Stimulated activated CD8-positive, alpha-beta memory T cell treated with anti-CD3 and anti-CD28 coated beads, Interleukin-7, amount 100 ng/mL, for 48 hours (primary cell): ENCODE measurements at places on chromosomes 4 and X.

DNA sequence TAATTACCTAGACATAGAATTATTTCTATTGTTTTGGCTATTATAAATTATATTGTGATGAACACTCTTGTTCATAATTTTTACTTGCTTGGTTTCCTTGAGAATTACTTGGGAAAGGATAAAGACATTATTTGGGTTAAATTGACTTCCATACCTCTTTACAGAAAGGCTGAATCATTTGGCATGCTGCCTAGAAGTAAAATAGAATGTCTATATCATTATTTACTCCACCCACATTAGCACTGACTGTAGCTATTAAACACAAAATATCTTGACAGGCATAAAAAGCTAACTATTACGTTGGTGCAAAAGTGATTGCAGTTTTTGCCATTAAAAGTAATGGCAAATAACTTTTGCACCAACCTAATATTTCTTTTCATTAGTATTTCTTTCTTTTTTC lies 29.7 kb upstream of the ADH6 start:
- DNase-seq: no peak

DNA sequence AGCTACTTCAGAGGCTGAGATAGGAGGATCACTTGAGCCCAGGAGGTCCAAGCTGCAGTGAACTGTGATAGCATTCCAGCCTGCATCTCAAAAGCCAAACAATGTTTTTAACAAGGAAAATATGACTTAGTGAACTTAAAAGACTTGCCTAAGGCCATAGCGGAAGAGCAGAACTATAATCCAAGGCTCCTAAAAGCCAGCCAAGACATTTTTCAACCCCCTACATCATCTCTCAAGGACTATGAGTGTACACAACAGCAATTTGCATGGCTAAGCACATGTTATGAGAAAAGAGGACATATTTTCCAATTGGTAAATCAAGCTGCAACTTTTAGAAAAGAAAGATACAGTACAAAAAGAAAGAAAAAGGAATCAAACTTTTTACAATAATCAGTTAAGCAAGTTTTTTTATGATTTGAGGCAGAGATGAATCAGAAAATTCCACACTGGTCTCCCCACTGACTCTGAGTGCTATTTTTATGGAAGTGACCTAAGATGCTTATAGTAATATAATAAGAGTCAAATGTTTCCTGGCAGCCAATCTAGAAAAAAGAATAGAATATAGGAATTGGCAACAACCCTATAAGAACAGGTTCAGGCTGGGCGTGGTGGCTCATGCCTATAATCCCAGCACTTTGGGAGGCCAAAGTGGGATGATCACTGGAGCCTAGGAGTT lies 9.8 kb upstream of the ACOT9 start:
- DNase-seq: no peak

DNA sequence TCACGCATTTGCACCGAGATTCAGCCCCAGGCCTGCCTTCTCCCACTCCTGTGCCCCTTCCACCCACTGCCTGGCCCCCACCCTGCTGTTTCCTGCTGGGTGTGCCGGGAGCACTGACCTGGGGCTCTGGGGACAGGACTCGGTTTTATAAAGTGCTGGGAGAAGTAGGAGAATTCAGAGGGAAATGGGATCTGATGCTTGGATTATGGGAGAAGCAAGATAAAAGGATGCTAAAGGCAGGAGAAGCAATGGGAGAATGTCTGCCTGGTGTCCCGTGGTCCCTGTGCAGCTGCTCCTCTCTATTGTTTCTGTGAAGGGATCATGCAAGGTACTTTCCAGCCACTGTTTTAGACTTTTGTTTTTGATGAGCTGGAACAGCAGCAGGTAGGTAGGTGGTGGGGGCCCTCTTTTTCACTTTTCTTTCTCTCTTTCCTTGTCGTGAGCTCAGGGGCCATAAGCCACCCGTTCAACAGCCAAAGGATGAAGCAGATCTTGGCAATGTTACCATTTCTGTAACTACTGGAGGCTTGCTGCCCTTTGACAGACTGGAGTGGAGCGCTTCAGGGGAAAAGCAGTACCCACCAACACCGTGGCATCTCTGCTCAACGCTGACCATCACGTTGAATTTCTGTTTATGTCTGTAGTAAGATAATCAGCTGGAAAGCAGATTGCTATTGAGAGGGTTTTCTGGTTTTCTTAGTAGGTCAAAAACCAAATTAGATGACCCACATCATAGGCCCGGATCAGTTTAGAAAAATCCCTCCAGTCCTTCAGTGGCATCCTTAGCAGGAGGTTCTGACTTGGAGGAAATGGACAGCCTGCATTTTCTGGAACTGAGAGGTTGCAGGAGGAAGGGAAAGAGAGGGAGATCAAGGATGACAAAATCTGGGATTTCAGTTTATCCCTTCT lies 63.8 kb upstream of the ENPP6 start:
- DNase-seq: no peak

- DNase-seq: no peak
Measured at GRCh38 chr4:84965553-84966381, 723 bp downstream of the WDFY3 start.

DNA sequence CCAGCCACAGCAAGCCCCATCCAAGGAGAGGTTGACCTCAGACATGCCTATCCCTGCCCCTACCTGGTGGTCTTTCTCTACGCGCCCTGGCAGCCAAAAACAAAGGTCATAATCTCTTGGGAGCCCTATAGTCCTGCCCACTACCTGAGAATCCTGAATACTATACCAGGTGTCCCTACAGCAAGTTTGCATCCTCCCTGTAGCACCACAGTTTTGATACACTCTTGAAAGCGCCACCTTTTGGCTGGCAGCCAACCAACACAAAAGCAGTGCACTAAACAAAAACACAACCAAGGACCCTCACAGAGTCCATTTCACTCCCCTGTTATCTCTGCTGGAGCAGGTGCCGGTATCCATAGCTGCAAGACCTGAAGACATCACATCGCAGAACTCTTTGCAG lies 523.8 kb upstream of the CPEB2 start:
- DNase-seq: no peak

- no peak for DNase-seq
Measured at GRCh38 chr4:33085709-33086108, 2365.5 kb downstream of the PCDH7 start.

- DNase-seq: no peak
Measured at GRCh38 chrX:136598631-136599030, 49.3 kb upstream of the CD40LG start.

- no peak for DNase-seq
Measured at GRCh38 chrX:2965965-2966364, 36.8 kb upstream of the ARSD start.

DNA sequence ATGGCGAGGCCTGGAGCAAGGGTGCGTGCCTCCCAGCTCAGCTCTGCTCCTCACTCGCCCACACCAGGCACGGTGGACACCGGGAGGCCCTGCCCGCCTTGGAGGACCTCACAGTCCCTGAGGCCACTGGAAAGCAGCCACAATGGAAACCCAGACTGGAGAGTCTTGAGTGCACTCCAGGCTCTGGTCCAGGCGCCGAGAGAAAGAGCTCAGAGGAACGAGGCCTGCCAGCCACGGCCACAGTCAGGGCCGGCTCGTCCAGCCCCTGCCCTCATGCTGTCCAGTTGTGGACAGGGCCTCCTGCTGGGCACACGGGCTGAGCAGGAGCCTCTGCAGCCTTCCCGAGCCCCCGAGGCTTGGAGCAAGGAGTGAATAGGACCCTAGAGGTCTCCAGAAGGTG lies 53.3 kb upstream of the GRPEL1 start:
- DNase-seq: no peak

DNA sequence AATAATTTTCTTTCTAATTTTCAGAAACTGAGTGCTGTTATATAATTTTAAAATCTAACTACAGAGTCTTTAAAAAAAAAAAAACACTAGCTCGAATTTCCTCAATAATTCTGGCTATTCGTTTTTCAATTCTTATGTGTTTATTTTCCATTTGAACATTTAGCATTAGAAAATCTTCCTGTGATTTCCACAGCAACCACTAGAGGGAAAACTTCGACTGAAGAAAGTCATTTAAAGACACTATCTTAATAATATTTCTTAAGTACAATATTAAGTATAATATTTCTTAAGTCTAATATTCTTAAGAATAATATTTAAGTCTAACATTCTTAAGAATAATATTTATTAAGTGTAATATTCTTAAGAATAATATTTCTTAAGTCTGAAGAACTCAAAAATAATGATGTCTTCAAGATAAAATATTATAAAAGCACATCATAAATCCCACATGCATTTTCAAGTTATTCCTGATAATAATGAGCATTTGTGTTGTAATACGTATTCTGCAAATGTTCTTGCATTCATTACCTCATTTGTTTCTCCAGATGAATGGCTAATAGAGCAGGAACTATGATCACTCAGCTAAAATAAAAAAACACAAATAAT lies 118.4 kb upstream of the WDR17 start:
- no peak for DNase-seq

DNA sequence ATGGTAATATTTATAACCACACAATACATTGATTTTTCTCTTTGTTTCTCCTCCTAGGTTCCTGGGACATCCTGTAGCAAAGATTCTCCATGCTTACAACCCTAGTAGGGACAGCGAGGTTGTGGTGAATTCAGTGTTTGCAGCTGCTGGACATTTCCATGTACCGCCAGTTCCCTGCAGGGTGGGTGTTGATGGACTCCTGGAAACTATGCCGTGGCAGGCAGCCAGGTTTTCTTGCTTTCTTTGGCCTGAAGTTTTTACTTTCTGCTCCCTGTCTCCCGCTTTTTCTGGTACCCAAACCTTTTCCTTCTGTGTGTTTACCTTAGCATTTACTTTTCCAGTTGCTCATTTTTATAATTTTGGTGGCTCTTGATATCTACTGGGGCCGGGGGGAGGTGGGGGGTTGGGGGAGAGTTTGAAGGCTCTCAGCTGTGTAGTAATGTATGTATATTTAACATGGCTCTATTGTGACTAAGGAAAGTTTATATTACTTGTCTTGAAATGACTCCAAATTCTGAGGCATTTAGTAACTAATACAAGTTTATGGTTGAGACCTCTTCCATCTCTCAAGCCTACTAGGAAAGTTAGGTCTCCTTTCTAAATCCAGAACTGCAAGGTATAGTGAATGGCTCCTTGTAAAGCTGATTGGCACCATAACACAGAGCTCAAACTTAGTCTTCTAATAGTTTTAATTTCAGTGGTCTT lies 89.7 kb downstream of the TMEM131L start:
- no peak for DNase-seq

DNA sequence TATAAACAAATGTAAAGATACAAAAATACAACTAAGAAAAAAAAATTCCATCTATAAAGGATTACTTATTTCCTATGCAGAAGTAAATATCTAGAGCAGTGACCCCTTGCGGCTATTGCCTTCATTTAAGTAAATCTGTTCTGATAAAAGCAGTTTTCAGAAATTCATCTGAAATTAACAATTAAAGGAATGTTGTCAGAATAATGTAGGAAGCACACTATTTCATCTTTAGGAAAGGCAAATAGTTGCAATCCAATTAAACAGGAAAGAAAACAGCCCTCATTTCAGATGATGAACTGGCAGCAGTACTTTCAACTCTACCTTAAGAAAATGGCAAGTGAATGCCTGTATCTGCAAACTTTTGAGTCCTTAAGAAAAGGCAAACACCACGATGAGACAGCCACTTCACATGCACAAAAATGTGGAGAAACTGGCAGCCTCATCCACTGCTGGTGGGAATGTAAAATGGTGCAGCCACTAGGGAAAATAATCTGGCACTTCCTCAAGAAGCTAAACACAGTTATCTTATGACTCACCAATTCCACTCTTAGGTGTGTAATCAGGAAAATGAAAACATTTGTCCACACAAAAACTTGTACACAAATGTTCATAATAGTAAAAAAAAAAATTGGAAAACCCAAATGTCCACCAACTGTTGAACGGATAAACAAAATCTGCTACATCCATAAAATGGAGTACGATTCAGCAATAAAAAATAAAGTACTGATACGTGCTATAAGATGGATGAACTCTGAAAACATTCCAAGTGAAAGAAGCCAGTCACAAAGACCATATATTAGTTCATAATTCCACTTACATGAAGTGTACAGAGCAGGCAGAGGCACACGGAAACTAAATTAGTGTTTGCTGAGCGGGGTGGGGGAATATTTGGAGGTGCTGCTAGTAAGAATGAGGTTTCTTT lies 2.0 kb upstream of the THAP9 start:
- no peak for DNase-seq

- DNase-seq: no peak
Measured at GRCh38 chr4:137768196-137768595, 235.9 kb upstream of the PCDH18 start.

GRCh38 chr4:37477126-37477525 lies 209.1 kb downstream of the RELL1 start:
- no peak for DNase-seq

GRCh38 chr4:40193016-40193571 lies 3.7 kb upstream of the RHOH start:
- DNase-seq: no peak

GRCh38 chrX:23598575-23598974 lies 68.7 kb upstream of the PRDX4 start:
- DNase-seq: no peak

DNA sequence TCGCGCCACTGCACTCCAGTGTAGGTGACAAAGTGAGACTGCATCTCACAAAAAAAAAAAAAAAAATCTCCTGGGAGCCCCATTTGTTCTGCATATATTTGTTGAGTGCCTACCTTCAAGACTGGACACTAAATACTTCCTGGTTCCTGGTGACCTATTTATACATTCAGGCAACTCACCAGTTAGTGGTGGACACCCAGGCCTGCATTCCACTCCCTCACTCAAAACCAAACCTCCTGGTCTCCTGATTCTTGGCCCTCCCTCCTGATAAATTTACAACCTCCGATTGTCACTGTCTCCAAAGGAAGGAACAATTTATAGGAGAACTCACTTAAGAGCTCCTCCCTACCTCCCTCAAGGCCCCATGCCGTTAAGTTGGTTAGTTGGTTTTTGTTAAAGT lies 3.1 kb downstream of the SYAP1 start:
- no peak for DNase-seq

GRCh38 chr4:8731364-8731763 lies 138.8 kb downstream of the CPZ start:
- DNase-seq: no peak

DNA sequence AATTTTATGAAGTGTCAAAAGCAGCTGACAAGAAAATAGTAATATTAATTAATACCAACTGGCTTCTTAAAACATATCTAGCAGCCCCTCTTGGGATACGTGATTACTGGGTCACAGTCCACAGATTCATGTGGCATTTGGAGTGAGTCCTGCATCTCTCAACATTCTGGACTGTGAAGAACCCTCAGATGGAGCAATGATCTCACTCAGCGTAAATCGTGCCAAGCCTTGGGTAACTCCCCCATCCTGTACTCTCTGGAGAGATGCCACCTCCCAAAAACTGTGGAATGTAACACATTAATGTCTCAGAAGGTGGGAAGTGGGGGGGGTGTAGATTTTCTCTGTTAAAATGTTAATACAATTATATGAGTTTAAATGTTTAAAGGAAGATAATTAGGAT lies 118.2 kb upstream of the IQCM start:
- DNase-seq: no peak
